Endothelial cell (in vitro differentiated cells): ENCODE measurements at places on chromosomes 2 and 18.
A peak's percentile ranks its signal among the peaks of the same experiment; 100 is the strongest.

- DNase-seq, result no peak
These were observed 136.6 kb upstream of the SEC11C start for GRCh38 chr18:59002974-59003594.

- no peak for DNase-seq
These were observed 318.1 kb upstream of the HS6ST1 start for GRCh38 chr2:128636802-128637147.

GRCh38 chr2:138147796-138148195 lies 183.5 kb downstream of the HNMT start:
- DNase-seq, result no peak

DNA sequence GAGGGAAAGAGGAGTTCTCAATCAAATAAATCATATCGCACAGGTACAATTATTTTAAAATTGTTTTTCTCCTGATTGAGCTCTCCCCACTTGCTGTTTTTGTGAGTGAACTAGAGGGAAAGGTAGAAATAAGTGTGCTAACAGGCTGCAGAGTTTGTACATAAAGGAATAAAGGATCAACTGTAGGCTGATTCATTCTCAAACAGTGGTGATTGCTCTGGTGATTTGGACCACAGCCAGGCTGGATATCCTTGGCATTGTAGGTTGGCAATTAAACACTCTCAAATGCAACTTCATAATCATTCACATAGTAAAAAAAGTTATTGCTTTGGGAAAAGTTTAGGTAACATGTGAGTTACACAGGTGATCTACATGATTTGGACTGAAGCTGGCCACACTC lies 29.8 kb downstream of the LRP1B start:
- DNase-seq, result no peak

DNA sequence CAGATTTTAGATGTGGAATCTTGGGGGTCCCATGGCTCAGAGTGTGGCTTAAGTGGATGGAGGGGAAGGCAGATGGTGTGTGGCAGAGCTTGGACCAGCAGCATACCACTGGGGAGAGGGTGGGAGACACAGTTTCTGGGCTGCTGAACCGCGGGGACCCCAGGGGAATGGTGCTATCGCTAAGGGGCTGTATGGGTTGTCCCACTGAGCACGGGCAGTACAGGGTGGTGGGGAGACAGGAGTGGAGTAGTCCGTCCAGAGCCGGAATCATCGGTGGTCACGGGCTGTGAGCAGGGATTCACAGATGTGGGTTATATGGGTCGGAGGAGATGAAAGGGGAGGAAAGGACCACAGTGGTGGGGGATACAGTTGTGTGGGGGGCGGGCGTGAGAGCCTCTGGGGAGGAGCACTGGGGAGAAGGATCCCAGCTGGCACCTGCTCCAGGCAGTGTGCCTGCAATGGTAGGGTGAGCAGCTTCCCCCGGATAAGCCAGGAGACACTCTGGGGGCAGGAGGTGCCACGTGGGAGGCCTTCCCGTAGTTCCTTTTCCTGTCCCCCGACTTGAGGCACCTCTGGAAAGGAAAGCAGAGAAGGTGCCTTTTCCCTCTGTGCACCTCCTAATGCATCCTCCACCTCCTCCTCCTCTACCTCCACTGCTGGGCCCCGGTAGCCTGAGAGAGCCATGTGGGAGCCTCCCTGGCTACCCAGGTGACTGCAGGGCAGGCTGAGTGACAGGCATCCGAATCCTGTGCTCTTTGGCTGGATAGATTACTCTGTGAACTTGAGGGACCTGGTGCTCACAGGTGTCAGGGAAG lies 24.9 kb downstream of the IGFBP5 start:
- DNase-seq, result no peak

- peak; percentile 26 for DNase-seq
These were observed 359.4 kb downstream of the PTPRM start for GRCh38 chr18:7926526-7926925.

DNA sequence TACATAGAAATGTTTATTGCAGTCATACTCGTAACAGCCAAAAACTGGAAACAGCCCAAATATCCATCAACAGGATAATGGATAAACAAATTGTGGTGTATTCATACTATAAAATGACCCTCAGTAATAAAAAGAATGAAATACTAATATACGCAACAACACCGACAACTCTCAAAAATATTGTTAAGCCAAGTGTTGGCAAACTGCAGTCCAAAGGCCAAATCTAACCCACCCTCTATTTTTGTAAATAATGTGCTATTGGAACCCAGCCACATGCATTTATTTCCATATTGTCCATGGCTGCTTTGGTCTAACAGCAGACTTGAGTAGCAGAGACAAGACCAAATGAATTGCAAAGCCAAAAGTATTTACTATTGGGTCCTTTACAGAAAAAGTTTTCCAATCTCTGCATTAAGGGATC lies 151.0 kb downstream of the MREG start:
- no peak for DNase-seq

DNA sequence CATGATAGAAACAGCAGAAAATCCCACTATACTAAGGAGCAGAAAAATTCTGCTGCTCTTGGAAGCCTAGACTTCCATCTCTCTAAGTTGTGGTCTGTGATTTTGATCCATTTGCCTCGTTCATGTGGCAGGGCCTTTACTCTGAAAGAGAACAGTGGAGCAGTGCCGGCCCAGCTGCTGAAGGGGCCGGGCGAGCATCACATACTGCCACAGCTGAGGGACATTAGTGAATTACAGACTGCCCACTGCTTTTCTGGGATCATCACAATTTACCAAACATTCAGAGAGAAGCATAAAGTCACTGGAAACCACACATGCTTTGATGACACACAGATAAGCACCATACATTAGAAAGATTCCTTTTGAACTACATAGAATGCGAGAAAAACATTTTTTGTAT lies 217.0 kb upstream of the BOD1L2 start:
- DNase-seq, result no peak

GRCh38 chr2:109516445-109517117 lies 97.2 kb downstream of the SEPTIN10 start:
- DNase-seq, result peak; percentile 86

DNA sequence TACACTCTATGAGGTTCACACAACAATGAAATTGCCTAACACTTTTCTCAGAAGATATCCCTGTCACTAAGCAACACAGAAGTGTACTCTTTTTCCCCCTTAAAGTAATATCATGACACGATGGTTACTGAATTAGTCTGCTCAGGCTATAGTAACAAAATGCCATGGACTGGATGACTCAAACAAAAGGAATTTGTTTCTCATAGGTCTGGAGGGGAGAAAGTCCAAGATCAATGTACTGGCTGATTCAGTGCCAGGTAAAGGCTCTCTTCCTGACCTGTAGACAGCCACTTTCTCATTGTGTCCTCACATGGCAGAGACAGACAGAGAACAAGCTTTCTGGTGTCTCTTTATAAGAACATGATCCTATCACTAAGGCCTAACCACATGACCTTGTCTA lies 211.9 kb downstream of the RBM43 start:
- no peak for DNase-seq

GRCh38 chr2:50722776-50723175 lies 309.2 kb downstream of the NRXN1 start:
- no peak for DNase-seq

DNA sequence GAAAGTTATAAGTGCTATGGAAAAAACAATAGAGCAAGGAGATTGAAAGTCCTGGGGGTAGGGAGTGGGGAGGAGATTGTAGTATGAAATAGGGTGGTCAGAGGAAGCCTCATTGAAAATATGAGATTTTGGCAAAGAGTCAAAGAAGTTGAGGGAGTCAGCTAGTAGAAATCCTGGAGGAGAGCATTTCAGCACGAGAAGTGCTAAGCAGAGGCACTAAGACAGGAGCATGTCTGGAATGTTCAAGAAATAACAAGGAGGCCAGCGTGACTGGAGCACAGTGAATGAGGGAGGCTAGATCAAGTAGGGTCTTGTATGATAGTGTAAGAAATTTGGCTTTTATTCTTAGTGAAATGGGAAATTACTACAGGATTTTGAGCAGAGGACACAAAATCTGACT lies 2.1 kb upstream of the TSPYL6 start:
- no peak for DNase-seq
